ENCODE measurements at places on chromosomes 2 and 18.

GRCh38 chr2:208437755-208438154 is 31.2 kb downstream of the PTH2R start:
- no peak for DNase-seq

GRCh38 chr2:41127351-41127750 is 675.5 kb upstream of the SLC8A1 start:
- DNase-seq, result no peak

DNA sequence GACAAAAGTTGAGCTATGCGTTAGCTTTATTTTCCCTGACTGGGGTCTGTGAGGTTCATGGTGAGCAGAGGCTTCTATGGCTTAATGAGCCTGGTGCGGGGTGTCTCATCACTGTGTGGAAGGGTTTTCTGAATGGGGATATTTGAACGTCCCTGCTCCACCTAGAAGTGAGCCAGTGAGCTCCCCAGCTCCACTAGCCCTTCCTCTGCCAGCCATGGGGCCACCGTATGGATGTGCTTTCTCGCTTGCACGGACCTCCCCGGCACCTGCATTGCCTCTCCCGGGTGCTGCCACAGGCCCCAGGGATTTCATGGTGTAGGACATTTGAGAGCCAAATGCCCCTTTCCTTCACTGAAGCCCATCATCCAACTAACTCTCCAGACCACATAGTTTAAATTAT is 37.8 kb downstream of the CYP26B1 start:
- DNase-seq, result no peak

- no peak for DNase-seq
Observed at GRCh38 chr18:79625924-79626561, 53.6 kb upstream of the CTDP1 start.

GRCh38 chr2:175984846-175985245 is 17.2 kb downstream of the LNPK start:
- no peak for DNase-seq

Measured in left hindlimb (tissue), 1 donor.